ENCODE measurements at places on chromosomes 4 and X. TPM values are rescaled to one million over a fixed set of nuclear protein-coding genes. Genes with fewer than 3 reads are reported as not detected.

DNA sequence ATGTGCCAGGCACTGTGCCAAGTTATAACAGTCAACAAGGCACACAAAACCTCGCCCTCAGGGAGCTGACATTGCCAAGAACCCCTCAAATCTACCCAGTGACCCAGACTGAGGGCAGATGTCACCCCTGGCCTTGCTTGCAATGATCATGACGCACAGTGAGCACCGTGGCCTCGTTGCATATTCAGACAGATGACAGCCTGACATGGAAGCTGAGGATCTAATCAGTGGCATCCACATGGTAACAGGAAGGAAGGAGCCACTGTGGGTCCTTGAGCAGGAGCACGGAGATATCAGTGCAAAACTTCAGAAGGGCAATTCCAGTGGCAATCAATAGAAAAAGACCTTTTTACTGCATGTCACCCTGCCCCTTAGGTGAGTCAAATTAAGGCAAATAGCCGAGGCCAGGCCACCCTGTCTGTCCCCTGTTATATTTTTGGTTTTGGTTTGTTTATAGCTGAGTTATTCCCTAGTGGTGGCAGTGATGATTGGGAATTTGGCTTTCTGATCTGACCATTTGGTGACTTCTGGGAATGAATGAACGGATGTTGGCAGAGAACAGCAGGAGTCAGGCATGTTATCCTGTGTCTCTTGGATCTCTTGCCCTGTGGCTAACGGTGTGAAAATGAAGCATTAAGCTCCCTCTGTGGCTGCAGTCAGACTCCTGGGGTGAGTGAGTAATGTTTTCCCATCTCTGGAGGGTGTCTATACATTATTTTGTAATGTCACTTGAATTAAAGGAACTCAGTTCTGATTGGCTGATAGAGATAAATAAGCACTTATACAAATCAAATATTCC lies 20.4 kb downstream of the WDR13 start:
- DNase-seq, result no peak

EDA gene
- 8.3 TPM for total RNA-seq

DNA sequence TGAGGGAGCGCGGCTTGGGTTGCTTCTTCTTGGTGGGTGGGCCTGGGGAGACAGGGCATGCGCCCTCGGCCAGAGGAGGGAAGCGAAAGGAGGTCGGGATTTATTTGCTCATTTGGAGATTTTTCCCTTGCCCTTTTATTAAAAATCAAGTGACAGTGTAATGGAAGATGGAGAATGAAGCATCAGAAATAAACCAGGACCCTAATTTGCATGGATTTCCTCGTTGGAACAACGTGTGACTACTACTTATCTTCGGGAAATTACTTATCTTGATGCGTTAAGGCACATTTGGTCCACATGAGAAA lies 709 bp upstream of the CLOCK start:
- no peak for DNase-seq

FGF5 gene
- total RNA-seq, result 0.25 TPM

PDCL2 gene
- total RNA-seq, result not detected

DNA sequence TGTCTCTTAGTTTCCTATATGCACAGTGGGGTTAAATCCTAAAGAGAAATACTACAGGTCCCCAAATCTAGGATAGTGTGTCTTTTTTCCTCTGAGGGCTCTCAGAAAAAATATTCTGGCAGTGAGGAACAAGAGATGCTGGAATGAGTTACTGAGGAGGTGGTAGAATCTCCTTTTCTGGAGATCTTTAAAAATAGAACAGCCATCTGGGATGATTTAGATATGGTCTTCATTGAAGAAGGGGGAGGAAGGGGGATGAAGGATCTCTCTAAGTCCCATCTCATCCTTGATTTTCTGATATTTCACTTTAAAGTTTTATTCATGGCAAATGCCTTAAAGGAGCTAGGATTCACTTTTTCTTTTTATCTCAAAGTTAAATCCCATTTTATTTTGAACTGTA lies 235.0 kb downstream of the MAML3 start:
- DNase-seq, result no peak

ASMT gene
- total RNA-seq, result not detected

CT55 gene
- not detected for total RNA-seq

GRCh38 chr4:182320580-182320979 lies 77.4 kb downstream of the TENM3 start:
- DNase-seq, result no peak

MAPK10 gene
- 2.0 TPM for total RNA-seq

GRCh38 chr4:40763228-40763716 lies 13.5 kb downstream of the NSUN7 start:
- DNase-seq, result no peak

GRCh38 chr4:155588437-155588836 lies 78.2 kb upstream of the GUCY1A1 start:
- DNase-seq, result no peak

SCML2 gene
- 2.5 TPM for total RNA-seq

DNA sequence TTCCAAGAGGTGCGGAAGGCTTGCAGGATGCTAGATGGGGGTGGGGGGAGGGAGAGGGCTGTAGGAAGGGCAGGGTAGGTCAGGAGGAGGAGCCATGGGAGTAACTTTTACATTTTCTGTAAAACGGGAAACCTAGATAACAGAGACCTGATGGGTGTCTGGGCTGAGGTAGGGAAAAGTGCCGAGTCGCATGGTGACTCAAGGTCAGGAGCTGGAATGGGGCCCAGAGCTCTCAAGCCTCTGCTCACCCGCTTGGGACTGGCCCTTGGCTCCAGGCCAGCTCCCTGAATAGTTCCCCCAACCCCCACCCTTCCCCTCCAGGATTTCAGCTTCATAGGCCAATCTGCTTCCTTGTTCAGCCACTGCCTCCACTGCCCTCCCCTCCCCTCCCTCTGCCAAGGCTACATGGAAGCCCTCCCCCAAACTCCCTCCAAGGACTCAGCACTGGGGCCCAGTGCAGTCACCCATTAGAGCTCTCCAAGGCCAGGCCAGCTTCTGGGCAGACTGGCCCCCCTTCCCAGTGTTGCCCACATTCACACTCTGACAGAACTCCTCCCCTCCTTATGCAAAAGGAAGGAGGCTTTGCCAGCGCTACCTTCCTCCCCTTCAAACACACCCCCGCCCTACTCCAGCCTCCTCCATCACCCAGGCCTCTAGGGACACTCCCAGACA lies 43.6 kb downstream of the TSC22D3 start:
- peak; percentile 85 for DNase-seq

CLTRN gene
- total RNA-seq, result not detected

CABS1 gene
- total RNA-seq, result not detected

DNA sequence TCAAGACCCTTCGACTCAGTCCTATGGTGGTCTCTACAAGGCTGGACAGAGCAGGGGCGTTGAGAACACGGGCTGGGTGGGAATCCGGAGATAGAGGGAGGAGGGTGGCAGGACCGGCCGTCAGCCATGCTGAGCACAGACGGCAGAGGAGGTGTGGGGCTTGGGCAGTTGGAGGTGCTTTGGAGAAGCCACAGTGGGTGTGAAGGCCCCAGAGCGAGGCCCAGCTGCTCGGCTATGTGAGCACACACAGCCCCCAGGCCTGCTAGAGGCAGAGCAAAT lies 4.2 kb downstream of the PDE6B start:
- DNase-seq, result no peak

DNA sequence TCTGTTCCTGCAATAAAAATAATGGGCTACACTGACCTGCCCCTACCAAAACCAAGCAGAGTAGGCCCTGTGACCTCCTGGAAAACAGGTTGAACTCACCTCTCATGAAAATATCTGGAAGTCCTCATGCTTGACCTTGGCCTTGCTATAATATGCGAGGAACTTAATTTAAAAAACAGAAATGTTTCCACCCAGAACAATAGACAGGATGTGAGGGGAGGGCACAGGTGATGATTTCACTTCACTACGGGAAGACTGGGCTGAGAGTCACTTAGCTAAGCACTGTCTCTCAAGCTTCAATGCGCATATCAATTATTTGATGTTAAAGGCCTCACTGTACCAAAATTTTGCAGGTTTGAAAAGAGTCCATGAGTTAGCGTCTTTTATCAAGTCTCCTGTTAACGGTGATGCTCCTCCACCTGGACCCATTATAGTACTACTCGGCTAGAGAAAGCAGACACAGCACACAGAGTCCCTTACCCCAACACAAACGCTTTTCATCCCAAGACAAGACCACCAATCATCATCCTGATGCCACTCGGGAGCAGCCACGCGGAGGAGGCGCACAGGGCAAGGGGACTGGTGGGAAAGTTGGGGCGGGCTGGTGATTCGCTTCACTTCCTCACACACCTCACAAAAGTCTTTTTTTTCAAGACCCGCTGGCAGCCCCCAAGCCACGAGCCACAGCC lies 25.9 kb downstream of the ZNF721 start:
- no peak for DNase-seq

RAB40A gene
- total RNA-seq, result not detected

PPP4R3C gene
- total RNA-seq, result not detected
